ENCODE measurements at places on chromosomes 1 and 21.

DNA sequence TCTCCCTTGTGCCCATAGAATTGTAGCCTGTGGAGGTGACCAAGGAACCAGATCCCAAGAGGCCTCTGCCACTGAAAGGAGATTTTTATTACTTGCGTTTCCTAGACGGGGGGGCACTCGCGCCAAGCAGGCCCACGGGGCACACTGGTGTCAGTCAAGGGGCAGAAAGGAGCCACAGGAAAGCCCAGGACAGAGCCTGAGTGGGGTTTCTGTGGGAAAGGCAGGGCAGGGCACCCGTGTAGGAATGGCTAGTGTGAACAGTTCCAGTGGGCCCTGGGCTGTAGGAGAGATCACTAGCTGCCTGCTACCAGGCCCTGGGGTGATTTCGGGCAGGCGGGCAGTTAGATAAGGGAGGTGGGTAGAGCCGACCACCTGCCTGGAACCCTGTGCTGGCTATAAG is 70.8 kb downstream of the ADARB1 start:
- DNase-seq = no peak

GRCh38 chr1:205335692-205336091 is 14.1 kb upstream of the NUAK2 start:
- DNase-seq = no peak

DNA sequence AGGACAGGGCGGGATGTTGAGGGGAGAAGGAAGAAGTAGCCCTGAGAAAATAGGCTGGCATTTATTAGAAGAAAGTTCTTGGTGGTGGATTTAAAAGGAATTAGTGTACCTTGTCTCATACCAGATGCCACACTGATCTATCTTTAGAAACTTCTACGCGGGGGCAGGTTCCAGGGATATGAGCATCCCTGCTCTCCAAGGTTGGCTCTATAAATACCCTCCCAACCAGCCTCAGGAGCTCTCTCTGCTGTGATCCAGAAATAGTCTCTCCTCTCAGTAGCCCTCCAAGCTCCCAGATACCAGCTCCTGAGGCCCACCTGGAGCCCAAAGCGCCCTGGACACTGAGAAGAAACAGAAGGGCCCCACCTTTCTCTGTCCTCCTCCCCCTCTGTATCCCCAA is 128.3 kb upstream of the TNR start:
- DNase-seq = no peak

- peak; percentile 86 for DNase-seq
These were observed 84.9 kb upstream of the ARHGEF16 start for GRCh38 chr1:3369446-3370076.

All from AG09309 (cell line).